ENCODE measurements at places on chromosomes 16 and 17. TPM values are rescaled to one million over a fixed set of nuclear protein-coding genes. Genes with fewer than 3 reads are reported as not detected.

KLHL11 gene
- total RNA-seq = 16.0 TPM

RGS11 gene
- total RNA-seq = 48.9 TPM

GRCh38 chr16:26701243-26701886 is 365.4 kb upstream of the C16orf82 start:
- no peak for DNase-seq

GRCh38 chr16:1762196-1762878 is 9.0 kb downstream of the NME3 start:
- DNase-seq = no peak

DNA sequence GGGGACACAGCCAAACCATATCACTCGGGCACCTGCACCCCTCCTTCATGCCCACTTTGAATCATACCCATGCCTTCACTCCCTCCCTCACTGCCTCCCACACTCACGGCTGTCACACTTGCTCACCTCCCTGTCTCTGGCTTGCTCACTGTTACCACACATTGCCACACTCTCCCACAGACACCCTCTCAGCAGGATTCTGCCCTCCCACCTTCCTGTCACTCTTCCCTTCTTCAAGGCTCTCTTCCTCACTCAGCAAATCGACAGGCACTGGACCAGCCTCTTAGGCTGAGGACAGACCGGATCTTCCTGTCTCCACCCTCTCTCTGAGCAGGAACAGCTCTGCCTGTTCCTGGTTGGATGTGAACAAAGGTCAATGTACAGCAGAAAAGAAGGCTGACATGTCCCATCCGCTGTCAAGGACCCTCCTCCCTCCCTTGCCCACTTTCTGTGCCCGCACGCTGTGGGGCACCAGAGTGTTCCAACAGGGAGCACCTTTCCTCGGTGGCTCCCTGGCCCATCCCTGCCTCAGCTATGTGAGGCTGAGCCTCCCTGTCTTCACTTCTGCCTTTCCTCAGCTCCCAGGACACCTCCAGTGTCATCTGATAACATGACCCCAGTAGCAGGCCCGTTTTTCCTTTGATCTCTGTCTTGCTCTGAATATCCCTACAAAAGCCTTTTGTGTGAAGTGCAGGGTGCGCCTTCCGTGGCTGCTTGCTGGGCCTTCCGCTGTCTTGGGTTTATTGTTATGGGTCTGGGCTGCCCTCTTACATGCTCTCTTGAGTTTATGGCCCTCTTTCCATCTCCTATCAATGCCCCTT is 47.0 kb downstream of the CCDC182 start:
- DNase-seq = no peak

- DNase-seq = no peak
Observed at GRCh38 chr17:38685491-38685890, 10.7 kb upstream of the EPOP start.

DNA sequence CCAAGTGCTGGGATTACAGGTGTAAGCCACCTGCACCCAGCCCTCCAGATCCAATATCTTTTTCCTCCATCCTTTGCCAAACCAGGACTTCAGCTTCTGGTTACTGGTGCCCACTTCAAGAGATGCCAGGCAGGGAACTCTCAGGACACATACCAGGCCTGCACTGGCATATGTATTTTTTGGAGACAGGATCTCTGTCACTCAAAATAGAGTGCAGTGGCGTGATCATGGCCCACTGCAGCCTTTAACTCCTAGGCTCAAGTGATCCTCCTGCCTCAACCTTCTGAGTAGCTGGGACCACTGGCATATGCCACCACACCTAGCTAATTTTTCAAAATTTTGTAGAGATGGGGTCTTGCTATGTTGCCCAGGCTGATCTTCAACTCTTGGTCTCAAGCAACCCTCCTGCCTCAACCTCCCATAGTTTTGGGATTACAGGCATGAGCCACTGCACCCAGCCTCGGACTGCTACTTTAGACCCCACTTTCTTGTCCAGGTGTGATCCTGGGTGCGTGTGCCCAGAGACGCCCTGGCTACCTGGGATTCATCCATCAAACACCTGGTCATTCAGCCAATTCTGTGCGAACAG is 55.8 kb downstream of the BMERB1 start:
- no peak for DNase-seq
